Kidney (tissue), 22 donors: ENCODE measurements at places on chromosomes 4 and X. TPM values are rescaled to one million over a fixed set of nuclear protein-coding genes. Genes with fewer than 3 reads are reported as not detected.

Gene EFHC2
- polyA plus RNA-seq = 1.6 TPM

Gene CXorf65
- not detected for polyA plus RNA-seq

Gene COPS4
- polyA plus RNA-seq = 51.8 TPM

Gene RASL11B
- 45.9 TPM for polyA plus RNA-seq

Gene REELD1
- 0.58 TPM for polyA plus RNA-seq

Gene BMPR1B
- polyA plus RNA-seq = 5.5 TPM

Gene PAGE2
- not detected for polyA plus RNA-seq

Gene SYTL5
- 0.65 TPM for polyA plus RNA-seq

DNA sequence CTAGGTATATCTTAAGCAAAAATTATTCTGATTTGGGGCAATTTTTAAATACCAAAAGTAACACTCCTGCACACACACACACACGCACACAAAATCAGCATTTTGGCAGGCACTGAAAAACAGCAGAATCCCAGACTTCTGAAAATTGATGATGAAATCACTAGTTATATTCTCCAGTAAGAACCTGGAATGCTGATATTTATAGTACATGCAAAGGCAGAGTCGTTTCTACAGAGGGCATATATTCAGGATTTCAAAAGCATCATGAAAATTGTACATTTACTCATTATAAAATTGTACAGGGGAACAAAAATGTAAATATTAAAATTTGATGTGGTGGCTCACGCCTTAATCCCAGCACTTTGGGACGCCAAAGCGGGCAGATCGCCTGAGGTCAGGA is 352.5 kb upstream of the PITX2 start:
- no peak for DNase-seq

- no peak for DNase-seq
Observed at GRCh38 chrX:69138118-69138390, 27.2 kb downstream of the PJA1 start.

GRCh38 chr4:80202190-80202711 is 4.9 kb downstream of the PRDM8 start:
- DNase-seq = peak; percentile 81

DNA sequence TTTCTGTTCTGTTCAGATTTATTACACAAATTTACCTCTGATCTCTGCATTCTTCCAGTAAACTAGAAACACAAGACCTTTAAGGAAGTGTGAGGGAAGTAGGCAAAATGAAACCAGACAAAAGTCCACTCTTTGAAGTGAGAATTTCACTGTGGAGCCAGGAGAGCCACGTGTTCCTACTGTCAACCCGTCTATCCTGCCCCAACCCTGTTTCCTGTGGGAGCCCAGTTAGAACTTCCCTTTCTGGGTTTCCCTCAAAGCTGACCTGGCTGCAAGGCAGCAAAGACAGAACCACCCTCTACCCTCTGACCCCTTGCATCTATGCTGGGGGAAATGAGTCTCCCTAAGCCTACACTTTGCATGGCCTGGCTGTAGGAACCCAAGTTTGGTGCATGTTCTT is 40.0 kb downstream of the TMEM144 start:
- DNase-seq = peak; percentile 2

DNA sequence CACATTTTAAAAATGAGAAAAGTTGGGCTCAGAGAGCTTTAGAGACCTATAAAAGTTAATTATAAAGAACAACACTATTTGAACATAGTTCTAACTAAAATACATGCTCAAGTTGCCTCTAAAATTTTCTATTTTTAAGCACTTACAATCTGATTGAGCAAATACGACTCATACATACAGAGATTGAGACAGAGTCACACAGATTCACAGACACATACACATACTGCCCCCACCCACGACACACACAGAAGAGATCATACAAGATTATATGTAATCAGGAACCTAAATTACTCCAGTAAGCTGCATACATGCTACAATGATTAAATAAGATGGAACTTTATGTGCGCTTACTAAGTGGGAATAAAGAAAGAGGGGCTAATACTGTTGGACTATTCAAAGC is 2.7 kb upstream of the ASB5 start:
- no peak for DNase-seq

DNA sequence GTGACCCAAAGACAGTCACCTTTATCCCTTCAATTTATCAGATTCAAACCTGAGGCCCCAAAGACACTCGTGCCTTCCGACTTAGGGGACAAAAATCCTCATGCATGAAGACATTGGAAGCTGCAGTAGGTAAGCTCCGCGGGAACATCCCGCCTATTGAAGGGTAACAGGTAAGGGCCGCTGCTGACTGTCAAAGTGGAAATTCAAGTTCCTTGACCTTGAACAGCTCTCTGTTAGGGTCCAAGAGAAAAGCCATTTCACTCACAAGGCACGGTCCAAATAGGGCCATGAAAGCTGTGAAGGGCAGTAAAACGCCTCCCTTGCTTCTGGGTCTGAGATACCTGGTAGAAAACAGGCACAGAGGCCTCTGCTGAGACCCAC is 34.2 kb downstream of the CCDC149 start:
- DNase-seq = no peak

DNA sequence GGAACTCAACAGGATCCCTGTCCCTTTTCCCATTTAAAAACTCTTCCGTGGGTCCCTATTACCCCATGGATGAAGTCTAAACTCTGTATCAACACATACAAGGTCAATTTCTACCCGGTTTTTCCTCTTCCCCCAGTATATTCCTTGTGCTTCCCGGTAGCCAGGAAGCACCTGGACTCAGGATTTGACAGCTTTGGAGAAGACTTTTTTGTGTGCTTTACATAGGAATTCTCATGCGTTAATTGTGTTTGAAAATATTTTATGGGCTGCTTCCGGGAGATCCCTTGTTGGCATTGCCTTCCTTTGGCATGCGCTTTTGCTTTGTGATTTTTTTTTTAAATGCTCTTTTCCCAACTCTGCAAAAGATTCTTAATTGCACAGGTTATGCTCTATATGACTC is 7.2 kb downstream of the SMS start:
- DNase-seq = no peak

DNA sequence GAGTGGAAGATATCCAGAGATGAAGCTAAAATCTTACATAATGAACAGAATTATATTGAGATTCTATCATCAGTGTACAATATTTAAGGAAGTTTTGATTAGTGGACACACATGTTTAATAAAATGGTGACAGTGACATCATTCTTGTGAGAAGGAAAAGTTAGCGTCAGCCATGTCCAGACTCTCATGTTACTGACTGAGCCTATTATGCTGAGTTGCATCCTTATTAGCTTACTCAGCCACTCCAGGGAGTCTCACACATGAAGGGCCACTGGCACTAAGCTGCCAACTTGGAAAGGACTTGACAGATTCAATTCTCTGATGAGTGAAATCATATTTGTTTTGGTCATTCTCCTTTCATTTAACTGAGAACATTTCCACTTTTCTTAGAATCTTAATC is 170.6 kb downstream of the BANK1 start:
- DNase-seq = no peak

DNA sequence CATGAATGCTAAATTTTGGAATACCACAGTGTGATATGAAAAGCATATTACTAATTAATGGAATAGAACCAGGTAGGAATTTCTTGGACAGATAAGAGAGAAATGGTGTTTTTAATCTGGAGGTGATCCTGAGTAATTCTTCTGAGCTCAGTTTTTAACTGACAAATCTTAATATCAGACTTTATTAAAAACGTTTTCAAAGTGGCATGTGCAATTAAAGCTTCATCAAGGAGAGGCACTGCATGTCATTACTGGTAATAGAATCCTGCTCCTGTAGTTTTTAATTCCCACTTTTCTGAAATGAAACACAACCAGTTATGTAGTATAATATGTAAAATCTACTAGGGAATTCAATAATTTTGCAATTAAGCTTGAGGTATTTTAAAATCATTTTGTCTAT is 7.0 kb upstream of the PTTG2 start:
- DNase-seq = no peak

GRCh38 chr4:54677416-54677815 is 19.7 kb downstream of the KIT start:
- DNase-seq = no peak

GRCh38 chr4:75034523-75034922 is 101.6 kb downstream of the PARM1 start:
- DNase-seq = no peak

DNA sequence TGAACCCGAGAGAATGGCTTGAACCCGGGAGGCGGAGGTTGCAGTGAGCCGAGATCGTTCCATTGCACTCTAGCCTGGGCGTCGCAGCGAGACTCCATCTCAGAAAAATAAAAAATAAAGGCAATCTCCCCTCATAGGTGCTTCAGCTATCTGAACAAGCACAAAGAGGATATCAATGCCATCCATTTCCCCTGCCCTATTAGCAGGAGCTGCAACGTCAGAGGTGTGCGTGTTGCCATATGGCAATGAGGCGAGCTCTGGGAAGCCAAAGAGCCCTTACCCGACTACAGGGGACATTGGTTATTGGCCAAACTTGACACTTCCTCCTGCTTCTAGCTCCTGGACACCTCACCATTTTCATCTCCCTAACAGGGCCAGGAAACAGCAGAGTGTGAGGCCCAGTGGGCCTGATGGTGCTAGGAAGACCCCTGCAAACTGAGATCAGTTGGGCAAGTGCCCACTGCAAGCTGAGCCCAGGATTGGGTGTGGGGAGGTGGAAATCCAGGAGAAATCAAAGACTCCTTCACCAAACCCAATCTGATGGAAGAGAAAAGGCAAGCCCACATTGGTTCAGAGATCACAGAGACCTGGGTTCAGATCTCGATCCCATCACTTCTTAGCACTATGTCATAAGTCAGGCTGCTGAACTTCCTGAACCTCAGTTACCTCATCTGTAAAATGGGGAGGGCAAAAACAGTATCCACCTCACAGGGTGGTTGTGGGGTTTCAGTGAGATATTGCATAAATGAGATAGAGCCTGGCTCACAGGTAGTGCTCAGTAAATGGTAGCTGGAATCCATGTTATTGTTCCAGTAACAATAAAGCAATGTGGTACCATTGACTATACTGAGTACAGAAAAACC is 21.2 kb downstream of the SLC25A5 start:
- DNase-seq = no peak

DNA sequence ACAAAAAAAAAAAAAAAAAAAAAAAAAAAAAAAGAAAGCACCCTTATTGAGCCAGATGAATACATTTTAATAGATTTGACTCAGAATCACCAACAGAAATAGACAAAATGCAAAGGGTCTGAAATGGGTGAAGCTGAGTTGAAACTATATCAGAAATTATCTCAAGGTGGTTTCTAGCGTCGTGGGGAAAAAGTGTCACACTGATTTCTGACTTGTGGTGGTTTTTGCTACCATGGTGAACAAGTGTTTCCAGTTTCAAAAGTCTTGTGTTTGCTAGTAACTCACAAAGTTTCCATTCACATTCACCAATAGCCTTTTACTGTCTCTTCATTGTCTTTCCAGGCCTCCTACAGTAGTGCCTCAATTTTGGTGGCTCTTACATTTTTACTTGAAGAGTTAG is 135.5 kb downstream of the ARHGAP24 start:
- DNase-seq = no peak

DNA sequence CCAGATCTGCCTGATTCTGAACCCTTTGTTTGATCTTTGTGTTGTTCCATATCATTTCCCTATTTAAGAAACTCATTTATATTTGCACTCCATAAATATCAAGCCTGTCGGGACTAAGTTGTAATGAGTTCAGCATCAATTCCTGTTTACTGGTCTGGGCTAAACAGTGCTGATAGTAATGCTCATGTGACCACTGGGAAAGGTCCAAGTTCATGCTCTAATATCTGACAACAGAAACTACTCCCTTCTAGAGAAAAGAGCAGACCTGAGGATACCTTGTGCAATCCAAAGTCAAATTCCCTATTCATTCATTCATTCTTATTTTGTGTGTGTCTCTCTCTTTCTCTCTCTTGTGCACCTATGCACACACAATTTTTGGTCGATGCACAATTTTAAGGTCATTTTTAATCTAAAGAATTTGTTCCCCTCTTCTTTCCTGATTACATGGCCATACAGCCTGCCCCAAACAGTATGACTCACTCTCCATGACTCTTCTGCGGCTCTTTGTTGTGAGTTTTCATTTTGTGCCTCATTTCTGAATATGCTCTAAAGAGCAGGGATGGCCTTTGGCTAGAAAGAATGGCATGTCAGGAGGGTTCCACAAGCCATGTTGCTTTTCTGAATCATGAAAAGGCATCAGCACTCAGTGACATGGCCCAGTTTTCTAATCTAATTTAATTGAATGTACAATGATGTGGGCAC is 664.3 kb downstream of the RPA4 start:
- no peak for DNase-seq

- no peak for DNase-seq
Observed at GRCh38 chr4:98661371-98662054, 3.1 kb upstream of the TSPAN5 start.

GRCh38 chrX:137545711-137546651 is 19.9 kb upstream of the ZIC3 start:
- no peak for DNase-seq

DNA sequence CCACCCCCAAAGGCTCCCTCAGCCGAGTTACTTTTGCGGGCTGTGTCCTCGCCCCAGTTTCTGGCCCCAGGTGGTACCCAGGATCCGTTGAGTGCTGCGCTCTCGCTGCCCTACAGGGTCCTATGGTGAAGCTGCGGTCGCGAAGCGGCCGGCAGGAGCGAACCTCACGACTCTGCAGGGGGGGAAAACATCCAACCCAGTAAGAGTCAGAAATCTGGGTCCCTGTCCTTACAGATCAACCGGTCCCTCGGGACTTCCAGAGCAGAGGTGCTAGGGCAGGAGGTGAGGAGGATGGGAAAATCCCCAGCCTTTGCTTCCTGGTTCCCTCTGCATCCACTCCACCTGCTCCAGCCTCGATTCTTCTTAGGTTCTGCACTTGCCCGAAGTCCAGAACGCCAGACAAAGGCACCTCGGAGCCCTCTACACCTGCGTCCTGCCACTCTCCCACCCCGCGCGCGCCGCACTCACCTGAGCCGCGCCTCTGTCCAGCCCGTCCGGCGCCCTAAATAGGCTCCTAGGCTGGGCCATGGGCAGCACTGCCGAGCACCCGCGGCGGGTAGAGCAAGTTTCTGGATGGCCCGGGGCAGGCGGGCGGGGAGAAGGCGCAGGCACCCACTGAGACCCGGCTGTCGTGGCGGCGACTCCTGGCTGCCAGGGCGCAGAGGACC is at the start of gene HS3ST1:
Gene HS3ST1, minus strand, starts transcription at position 664 of the 668 bp plus-strand sequence. CDS start 28,889 bp downstream, outside the sequence.
- peak; percentile 70 for DNase-seq

DNA sequence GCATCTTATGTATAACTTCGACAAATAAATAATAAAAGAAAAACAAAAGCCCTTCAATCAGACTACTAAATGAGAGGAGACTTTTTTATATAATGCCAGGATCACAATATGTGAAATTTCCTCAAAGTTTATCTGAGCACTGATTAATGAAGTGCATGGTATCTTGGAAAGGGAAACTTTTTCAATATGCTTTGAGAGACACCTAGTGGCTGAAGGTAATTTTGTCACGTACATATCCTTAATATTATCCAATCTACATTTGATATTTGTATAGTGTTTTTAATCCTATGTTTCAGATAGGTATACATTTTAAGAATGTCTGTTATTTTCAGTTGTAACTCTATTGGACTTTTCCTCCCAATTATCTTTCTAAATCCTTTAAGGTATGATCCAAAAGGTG is 146.8 kb downstream of the KLHL4 start:
- no peak for DNase-seq
